ENCODE measurements at places on chromosomes 6 and 20.
A peak's percentile ranks its signal among the peaks of the same experiment; 100 is the strongest.

GRCh38 chr20:45402946-45403345, 5.1 kb upstream of the DBNDD2 start:
- no peak for DNase-seq

DNA sequence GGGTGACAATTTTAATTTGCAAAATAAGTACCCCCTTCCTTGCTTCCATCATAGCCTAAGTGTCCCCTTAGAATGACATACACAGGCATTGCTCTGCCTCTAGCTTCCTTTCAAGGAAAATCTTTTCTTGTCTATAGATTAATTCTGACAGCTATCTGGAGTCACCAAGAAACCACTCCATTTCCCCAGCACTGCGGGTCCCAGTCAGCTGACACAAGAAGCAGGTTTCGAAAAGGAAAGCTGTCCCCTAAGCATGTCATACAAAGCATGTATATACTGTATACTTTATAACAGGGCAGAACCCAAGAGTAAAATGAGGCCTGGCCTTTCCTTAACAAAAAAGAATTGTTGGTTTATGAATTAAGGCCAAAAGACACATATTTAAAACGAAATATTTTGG, 273.5 kb downstream of the BTBD9 start:
- DNase-seq: no peak

DNA sequence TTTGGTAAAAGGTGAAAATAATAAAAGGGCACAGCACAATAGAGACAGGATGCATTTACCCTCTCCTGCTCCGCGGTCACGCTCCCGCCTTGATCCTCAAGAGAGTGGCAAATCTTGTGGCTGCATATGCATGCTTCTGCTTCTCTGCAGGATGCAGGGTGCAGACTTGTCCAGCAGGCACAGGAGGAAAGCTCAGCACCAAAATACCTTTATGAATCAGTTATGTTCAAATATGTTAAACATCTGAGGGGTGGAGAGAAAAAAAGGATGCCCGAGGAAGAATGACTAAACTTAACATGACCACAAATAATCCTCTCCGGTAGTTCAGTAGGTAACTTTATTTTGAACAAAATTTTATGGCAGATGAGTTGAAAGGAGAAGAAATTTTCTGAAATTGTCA, 366.1 kb upstream of the SOX4 start:
- no peak for DNase-seq

GRCh38 chr6:139373928-139374356, 506 bp downstream of the CITED2 start:
- DNase-seq: no peak

DNA sequence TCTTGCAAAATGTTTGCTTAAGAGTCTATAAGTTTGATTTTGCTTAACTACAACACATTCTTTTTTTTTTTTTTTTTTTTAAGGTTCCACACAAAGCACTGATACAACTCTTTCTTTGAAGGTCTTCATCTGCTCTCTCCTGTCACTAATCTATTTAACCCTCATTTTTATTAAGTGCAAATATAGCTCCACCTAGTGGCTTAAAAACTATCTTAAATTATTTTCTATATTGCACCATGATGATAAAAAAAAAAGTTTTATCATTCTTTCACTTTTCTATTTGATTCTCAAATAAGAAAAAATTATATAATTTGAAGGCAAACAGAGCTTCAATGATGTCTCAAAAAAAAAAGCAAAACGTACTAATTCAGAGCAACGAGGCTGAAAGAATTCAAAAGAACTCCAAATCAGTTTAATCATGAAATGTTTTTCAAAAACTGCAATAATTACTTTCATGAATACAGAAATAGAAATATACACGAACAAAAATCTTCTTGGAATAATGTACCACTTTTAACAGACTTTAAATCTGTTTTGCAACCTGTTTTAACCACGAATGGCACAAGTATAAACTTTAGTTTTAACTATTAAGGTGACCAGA, 12.8 kb downstream of the ESF1 start:
- peak; percentile 14 for DNase-seq

DNA sequence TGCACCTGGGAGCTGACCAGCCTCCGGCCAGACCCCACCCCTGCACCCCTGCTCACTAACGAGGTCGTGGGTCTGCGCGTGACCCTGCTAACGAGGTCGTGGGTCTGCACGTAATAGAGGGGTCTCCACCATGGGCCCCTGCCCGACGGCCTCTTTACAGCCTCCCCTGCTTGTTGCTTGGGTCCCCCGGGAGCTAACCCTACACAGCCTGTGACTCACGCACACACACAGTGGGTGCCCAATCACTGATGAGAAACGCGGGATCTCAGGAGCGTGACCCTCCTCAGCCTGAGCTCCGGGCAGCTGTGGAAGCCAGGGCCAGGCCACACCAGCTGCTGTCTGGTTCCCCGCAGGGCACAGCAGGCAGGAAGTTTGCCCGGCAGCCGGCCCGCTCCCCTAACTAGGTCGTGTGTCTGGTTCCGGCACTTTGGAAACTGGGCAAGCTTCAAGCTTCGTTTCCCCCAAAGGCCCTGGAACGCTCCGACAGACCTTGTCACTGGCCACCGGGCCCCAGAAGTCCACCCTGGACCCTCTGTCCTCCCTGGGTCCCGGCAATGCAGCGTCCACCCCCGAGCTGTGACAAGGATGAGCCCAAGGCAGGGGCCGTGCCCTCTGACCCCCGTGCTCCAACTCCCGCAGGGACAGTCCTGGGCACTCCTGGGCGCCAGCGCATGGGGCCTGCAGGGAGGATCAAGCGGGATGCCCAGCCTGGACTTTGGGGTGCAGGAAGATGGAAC, 767 bp downstream of the PTK6 start:
- DNase-seq: no peak

GRCh38 chr6:143802833-143803565, 40.1 kb upstream of the LTV1 start:
- DNase-seq: no peak

DNA sequence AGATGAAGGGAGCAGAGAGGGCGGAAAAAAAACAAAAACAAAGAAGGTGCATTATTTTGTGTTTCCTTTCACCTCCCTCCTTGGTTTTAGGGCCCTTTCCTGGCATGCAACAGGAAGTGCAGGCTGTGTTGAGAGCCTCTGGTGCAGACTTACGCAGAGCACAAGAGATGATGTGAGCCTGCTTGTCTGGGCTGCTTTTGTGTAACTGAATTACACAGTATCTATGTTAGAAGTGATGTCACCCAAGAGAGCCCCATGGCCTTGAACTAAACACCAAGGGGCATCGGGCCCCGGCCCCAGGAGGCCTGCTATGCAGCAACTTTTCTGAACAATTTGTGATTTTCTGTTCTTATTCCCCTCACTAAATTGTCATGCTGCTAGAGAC, 25.5 kb downstream of the GNAS start:
- DNase-seq: no peak

DNA sequence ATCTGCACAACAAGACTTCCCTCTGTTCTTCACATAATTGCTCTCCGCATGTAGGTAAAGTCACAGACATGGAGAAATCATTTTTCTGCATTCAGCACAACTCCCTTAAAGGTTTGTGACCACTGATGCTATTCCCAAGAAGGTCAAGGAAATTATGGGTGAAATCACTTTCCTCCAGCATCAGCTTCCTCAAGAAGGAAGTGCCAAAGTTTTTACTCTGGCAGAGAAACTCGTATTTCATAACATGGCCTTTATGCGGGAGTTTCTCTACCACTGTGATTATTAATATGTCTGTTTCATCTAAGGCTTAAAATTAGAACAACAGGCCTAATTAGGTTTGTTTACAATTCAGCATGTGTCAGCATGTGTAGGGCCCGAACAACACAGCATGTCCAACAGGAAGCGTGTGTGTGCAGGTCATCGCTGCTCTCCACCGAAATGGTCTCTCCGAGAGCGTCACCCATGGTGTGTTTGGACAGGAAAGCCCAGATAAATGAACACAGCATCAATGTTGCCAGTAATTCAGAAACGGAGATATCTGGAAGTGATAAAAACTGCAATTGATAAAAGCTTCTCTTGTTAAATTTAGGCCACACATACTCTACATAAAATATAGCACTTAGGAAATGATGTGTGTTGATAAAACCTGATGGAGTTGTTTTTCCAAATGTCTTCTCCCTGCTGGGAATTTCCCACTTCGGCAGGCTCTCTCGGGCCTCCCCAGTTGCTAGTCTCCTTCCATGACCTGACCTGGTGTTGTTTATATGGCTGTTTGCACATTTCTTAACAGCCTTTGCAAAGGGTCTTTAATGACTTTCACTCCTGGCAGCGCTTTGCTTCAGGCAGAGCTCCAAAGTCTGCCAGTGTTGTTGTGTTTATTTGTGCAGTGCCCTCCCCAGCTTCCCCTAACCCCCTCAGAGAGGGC, 265.1 kb upstream of the CEP162 start:
- no peak for DNase-seq

DNA sequence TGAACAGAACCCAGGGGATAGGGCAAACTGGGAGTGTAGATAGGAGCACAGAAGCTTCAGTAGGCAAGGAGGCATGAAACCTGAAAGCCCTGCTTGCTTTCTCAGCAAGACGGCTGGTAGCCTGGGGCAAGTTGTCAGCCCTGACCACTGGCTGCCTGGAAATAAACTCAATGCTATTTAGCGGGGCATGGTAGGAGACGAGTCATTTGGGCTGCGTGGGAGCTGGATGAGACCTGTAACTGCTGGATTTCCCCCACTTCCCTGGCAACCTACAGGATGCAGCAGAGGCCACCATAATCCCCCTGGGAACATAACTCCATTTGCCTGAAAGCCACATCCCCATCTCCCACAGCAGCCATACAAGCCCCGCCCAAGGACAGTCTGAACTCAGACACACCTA, 332.6 kb upstream of the TBX18 start:
- no peak for DNase-seq

- DNase-seq: no peak
Measured at GRCh38 chr6:35742842-35743241, 6.0 kb downstream of the ARMC12 start.

DNA sequence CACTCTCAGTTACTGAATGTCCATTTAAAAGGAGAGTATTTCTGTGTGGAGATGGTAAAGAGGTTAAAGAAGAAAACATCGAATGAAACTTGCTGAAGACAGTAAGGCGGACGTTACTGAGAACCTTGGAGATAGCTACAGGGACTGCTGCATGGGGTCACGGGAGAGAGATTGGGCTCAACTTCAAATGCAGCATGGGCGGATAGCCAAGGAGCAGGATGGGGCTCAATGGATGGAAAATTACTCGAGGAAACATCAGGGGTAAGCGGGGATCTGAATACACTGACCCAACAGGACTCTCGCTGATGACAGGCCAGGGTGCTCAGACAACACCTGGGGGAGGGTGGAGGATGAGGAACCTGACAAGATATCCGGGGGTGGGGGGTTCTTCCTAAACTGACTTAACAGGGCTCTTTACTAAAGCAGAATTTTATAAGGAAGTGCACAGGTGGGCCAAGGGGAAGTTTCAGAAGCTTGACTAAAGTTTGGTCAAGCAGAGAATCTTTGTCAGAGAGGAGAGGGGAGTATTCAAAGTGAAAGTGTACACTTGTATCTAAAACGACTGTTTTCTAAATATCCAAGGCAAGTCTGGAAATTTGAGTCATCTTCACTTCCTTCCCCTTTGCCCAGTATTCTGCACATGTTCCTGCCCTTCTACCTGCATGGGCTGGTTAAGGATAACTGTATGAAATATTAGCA, 22.8 kb downstream of the ECT2L start:
- DNase-seq: no peak

- DNase-seq: no peak
Measured at GRCh38 chr6:54970337-54970736, 123.8 kb downstream of the FAM83B start.

DNA sequence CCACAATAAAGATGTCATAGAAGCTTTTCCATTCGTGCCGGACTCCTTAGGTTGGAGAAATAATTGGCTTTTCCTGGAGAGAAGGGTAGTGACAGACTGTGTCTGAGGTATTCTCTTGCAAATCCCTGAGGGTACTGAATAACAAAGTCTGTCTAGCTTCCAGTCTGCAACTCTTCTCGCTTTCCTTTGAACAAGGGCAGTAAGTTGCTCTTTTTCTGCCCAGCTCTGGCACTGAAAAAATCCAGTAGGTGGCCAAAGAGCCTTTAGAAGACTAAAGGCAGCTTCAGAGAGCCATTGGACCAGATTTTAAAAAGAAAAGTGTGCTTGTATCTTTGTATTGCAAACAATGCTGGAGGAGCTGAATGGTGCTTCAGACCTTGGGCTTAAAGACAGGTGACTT, 20.7 kb upstream of the RREB1 start:
- no peak for DNase-seq

DNA sequence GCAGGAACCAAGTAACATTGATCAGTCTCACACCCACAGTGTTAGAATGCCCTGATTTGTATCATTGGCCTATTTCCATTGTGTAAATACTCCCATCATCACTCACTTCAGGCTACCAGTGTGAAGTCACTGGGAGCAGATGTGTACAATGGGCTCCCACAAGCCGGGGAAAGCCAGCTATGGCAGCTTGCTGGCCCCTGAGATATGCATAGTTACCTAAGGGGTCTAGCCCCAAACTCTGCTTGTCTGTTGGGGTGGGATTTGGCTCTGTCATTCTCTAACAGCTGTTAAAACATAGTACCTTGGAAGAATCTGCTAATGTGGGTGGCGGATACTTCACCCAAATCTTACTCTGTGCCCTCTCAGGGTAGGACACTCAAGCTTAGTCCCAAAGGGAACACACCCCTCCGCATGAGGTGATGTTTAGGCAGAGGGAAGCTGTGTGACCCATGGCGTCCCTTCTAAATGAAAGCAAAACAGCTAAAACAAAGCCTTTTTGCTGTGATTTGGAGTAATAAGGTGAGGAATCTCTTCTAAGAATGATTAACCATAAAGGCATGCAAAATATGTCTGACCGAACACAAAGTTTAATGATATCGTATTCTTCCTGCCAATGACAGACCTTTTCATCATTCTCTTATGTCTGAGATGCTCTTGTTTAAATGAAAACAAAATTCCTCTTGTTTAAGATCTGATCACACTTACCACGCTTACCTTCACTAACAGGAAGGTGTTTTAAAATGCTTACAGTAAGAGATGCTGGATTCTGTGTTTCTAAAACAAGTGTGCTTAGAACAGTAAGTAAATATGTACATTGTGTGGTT, 45.9 kb upstream of the PXDC1 start:
- no peak for DNase-seq

- DNase-seq: no peak
Measured at GRCh38 chr6:166625356-166625755, 1.7 kb downstream of the RPS6KA2 start.

GRCh38 chr6:9621276-9621675, 793.6 kb downstream of the TFAP2A start:
- no peak for DNase-seq

GRCh38 chr6:44058617-44059358, 68.5 kb downstream of the MRPL14 start:
- DNase-seq: no peak

DNA sequence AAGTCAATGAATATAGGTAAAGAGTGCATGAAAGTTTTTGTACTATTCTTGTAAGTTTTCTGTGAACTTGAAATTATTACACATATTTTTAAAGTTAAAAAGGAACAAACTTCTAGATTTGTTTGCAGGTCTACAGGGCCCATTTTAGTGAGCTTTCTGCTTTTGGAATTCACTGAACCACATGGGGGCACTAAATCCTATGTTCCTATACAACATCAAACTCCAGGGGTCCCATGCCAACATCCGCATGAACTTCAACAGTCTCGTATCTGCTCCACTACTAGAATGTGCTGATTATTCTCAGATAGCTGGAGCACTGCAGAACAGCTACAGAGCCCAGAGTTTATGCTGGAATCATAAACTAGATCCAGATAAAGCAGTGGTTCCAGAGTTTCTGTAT, 347.9 kb upstream of the SPTLC3 start:
- no peak for DNase-seq

All from CD4-positive, alpha-beta T cell (primary cell).